ENCODE measurements at places on chromosomes 13 and 19.
A peak's percentile ranks its signal among the peaks of the same experiment; 100 is the strongest.

GRCh38 chr13:99572921-99573320 is 71.6 kb downstream of the TM9SF2 start:
- DNase-seq, result no peak

DNA sequence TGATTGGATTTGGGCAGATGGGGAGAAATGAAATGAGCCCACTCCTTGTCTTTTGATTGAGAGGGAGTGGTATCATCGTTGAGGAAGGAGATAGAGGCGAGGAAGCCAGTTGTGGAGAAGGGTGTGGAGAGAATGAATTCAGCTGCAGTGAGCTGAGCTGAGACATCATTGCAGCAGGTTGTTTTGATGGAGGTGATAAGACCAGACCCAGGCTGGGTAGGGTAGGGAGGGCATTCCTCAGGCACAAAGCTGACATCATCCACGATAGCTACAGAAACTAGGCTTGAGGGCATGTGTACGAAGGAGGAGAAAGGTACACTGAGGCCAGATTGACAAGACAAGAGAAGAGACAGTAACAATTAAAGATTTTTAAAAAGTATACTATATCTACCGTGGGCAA is 1500.9 kb upstream of the SLC10A2 start:
- no peak for DNase-seq

GRCh38 chr19:6185835-6186834 is 50.7 kb downstream of the ACSBG2 start:
- no peak for DNase-seq

GRCh38 chr13:61277586-61278276 is 137.9 kb downstream of the PCDH20 start:
- DNase-seq, result no peak

- peak; percentile 62 for DNase-seq
Measured at GRCh38 chr19:46967578-46968032, 52.0 kb upstream of the NPAS1 start.

- DNase-seq, result no peak
Measured at GRCh38 chr13:38496917-38497316, 147.3 kb downstream of the UFM1 start.

DNA sequence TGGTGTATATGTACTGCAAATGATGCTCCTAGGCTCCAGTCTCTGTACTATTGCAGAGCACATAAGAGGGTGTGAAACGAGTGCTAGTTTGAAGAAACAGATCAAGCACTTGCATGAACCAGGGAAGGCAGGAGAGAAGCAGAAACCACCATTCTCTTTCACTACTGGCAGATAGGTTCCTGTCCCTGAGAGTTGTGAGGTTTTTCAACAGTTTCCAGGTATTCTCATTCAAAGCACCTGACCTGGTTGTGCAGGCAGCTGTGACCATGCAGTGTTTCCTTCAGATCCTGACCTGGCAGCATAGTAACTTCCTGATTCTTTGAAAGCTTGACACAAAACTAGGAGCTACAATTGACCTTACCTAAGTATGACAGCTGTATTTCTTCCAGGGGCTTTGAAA is 164.9 kb downstream of the UFM1 start:
- no peak for DNase-seq

GRCh38 chr13:26025196-26025595 is 26.6 kb downstream of the SHISA2 start:
- no peak for DNase-seq

DNA sequence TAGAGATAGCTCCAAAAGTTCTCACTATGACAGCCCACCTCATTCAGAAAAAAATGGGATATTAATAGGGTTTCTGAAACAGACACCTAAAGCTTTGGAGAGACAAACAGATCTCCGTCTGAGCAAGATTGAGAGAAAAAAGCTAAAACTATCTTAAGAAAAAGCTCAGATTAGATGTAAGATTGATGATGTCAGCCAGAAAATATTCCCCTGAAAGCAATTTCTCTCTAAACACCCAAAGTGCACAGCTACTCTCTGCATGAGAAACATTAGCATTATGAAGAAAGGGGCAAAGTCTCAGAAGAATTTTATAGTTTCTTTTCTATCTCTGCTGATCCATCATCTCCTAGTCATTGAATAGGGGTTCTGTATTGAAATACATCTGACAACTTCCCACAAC is 148.9 kb downstream of the ZNF737 start:
- DNase-seq, result no peak

DNA sequence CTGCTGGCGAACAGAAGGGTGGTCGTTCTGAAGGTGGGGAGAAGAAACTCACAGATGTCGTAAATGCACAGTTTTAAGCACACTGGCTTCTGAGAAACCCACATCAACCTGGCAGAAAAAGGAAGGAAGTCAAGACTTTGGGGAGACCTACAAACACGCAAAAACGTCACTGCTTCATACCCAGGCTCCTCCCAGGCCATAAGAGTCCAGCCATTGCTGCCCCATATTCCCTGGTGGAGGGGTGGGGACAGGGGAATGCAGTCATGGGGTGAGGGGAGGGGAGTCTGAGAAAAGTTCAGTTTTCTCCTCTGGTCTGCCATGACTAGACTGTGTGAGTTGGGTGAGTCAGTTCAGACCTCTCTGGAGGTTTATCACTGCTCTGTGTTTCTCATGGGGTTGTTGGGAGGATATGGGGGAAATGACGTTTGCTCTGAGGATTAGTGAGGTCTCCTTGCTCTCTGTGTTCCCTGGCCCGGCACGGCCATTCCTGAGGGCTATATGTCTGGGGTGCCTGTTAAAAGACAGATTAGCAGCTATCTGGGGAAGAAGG is 139.0 kb downstream of the FLT1 start:
- DNase-seq, result no peak

GRCh38 chr13:23450340-23451046 is 17.0 kb upstream of the SACS start:
- DNase-seq, result no peak

GRCh38 chr19:43649514-43649913 is 9.9 kb upstream of the CADM4 start:
- DNase-seq, result no peak

DNA sequence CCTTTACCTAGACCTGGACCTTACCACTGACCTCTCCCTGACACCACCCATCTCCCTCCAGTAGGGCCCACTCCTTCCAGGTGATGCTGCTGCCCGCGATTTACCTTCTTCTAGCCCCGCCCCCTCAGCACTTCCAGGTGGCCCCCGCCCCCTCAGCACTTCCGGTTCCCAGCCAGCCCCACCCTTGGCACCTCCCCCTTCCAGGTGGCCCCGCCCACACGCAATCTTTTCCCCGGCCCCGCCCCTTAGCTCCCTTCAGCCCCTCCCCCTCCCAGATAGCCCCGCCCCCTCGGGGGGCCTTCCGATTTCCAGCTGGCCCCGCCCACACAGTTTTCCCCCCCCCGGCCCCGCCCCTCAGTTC is 586 bp downstream of the LIG1 start:
- peak; percentile 93 for DNase-seq

- no peak for DNase-seq
Measured at GRCh38 chr13:33206425-33206824, 79.1 kb downstream of the STARD13 start.

- DNase-seq, result no peak
Measured at GRCh38 chr19:953445-954271, 27.8 kb downstream of the ARID3A start.

- peak; percentile 23 for DNase-seq
Measured at GRCh38 chr13:103140001-103140671, 73.9 kb upstream of the SLC10A2 start.

GRCh38 chr13:80074143-80074752 is 266.7 kb downstream of the SPRY2 start:
- DNase-seq, result no peak

- DNase-seq, result no peak
Measured at GRCh38 chr13:79530270-79530669, 49.3 kb downstream of the NDFIP2 start.

- DNase-seq, result no peak
Measured at GRCh38 chr19:7242601-7243258, 51.5 kb downstream of the INSR start.

DNA sequence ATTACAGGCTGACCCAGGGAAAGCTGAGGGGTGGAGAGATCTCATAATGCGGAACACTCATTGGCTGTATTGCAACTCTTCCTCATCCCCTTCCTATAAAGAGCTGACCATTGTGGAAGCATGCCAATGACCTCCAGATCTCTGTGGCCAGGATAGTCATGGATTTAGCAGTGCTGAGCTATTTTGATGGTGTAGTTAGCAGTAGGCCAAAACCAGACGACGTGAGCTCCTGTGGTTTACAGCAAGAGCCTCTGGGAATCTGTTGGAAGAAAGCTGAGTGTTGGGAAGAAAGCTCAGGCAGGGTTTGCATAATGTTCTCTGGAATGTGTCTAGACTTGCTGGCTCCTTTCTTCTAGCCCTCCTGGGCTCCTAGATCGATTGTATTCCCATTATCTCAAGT is 187.5 kb upstream of the GPC6 start:
- DNase-seq, result no peak

DNA sequence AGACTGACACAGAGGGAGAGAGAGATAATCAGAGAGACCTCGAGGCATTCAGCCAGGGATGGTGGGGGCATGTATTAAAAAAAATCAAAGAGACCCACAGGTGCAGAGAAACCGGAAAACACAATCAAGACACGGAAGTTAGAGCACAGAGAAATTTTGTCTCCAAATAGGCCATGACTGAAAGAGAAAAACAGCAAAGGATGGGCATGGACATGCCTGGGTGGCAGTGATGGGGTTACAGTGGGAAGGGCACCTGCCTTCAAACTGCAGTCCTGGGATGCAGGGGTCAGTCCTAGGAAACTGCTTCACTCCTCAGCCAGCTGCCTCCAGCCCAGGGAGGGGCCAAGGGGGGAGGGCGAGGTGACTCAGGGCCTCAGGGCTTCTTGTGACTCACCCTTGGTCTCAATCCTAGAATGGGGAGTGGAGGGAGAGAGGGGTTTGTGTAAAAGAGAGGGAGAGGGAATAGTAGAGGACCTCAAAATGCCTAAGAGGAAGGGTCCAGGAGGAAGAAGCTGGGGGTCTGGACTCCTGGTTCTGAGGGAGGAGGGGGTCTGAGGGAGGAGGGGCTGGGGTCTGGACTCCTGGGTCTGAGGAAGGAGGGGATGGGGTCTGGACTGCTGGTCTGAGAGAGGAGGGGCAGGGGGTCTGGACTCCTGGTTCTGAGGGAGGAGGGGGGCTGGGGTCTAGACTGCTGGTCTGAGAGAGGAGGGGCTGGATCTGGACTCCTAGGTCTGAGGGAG is 3.6 kb upstream of the KCNN4 start:
- no peak for DNase-seq

GRCh38 chr13:58728126-58728525 is 1096.6 kb downstream of the PCDH17 start:
- no peak for DNase-seq

GRCh38 chr19:5138606-5139582 is 170.0 kb downstream of the KDM4B start:
- DNase-seq, result no peak

GRCh38 chr13:28337166-28338005 is 157.5 kb downstream of the FLT1 start:
- DNase-seq, result no peak

GRCh38 chr13:46613409-46614049 is 60.6 kb downstream of the LRCH1 start:
- DNase-seq, result no peak

- peak; percentile 28 for DNase-seq
Measured at GRCh38 chr13:97780486-97780885, 173.0 kb upstream of the IPO5 start.

DNA sequence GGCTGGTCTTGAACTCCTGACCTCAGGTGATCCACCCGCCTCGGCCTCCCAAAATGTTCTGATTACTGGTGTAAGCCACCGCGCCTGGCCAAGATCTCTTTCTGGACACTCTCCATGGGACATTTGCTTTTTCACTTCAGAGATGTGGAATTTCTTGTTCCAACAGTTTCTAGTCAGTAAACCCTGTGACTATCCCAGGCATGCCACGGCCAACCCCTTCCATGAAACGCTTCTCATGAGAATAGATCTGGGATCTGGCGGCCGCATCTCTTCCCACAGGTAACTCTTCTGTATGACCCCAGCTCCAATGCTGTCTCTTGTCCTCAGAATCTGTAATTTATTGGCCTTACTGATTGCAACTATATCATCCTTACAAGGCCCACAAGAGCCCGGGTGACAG is 16.2 kb downstream of the PLPP2 start:
- DNase-seq, result no peak

DNA sequence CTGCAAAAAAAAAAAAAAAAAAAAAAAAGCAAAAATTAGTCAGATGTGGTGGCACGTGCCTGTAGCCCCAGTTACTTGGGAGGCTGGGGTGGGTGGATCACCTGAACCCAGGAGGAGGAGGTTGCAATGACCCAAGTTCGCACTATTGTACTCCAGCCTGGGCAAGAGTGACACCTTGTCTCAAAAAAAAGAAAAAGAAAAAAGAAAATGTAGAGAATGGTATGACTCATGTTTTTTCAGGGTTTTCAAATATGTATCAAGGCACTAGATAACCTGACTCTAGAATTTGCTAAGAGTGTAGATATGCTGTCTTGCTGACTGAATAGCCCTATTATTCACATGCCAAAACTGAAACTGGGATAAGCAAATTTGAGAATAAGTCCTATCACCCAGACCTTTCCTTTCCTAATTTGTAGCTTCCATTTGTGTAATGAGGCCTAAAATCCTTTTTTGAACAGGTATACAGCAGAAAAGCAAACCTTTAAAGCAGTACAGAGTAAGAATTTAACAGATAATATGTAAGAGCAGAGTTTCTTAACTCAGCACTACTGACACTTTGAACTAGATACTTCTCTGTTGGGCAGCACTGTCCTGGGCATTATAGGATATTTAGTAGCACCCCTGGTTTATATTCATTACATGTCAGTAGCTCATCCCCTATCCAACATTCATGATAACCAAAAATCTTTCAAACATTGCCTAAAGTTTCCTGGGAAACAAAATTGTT is 108.6 kb downstream of the ELF1 start:
- no peak for DNase-seq

- DNase-seq, result no peak
Measured at GRCh38 chr13:34911159-34911558, 30.9 kb upstream of the NBEA start.

DNA sequence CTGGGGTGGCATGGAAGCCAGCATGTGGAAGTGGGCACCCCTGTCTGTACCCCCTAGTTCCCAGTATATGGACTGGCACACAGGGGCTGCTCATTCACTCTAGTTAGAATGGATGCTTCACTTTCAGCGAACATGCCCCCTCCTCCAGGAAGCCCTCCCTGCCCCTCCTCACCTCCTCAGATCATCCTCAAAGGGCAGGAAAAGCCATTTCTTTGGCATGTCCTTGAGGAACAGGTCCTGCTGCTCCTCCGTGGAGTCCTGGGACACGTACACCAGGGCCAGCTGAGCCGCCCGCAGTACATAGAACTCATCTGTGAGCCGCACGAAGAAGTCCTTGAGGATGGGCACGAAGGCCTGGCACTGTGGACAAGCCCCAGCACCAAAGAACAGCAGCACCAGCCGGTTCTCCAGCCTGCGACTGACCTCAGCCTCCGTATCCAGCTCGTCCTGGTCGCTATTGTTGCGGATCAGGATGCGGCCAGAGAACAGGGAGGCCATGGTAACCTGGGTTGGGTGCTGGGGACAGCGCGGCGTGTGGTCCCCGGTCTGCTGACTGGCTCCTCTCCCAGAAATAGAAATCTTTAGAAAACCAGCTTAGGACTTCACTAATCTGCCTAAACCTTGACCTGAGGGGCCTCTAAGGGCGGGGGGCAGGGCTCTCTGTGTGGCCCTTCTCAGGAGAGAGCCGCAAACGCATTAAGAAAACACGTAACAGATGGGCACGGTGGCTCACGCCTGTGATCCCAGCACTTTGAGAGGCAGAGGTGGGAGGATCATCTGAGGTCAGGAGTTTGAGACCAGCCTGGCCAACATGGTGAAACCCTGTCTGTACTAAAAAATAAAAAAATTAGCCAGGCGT is at the start of gene NXNL1:
Gene NXNL1 (minus strand): TSS at position 555 of the 859 bp plus-strand sequence. CDS start 57 bp downstream, at position 498.
- no peak for DNase-seq

Measured in spinal cord (tissue), 10 donors.